ENCODE measurements at places on chromosomes 2 and 18.

- no peak for DNase-seq
These were observed 10.6 kb downstream of the SETBP1 start for GRCh38 chr18:44691148-44691925.

DNA sequence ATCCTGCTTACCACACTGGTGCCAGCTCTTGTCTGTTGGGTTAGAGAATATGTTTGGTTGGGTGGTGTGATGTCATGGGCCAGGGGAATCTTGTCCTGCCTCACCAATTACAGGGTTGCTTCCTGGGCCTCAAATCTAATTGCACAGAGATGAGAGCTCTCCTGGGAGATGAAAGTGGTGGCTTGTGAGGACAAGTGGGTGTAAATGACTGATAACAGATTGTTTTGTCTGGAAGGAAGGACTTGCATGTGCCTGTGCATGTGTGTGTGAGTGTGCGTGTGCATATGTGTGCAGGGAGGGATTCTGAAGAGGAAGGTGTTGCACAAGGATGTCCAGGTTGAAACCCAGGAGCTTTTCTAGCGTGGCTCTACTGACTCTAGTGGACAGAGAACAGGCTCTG is 271.9 kb downstream of the LOXHD1 start:
- no peak for DNase-seq

GRCh38 chr2:98607741-98608115 is 584 bp downstream of the COA5 start:
- DNase-seq, result no peak

DNA sequence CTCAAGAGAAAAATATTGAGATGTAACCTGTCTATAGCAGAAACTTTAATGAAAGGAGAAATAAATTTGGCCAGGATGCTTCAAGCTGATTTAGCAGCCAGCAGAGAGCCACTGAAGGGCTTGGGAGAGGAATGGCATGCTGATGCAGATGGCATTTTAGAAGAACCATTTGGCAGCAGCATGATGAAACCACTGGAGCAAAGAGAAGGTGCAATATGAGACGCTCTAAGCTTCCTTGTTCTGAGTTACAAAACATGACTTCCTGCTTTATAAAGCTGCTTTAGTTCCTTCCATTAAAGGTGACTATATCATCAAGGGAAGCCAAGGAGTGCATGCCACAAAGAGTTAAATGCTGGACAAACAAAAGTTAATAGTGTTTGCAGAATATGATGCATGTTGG is 189.7 kb downstream of the PID1 start:
- no peak for DNase-seq

DNA sequence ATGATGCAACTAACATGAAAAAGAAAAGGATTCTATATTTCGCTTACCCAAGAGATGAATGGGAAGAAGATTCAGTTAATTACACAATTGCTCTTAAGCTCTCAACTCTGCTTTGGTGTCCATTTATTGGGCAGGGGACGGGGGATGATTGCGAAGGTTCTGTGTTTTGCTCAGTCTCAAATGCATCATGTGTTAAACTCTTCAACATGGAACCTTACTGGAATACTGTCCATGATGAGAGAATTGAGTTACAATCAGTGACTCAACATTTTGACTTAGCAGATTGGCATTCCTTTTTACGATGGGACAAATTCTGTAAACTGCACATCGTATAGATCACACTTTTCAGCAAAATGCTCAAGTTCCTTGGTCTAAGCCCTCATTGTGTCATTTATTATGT is 135.6 kb downstream of the RBMS1 start:
- DNase-seq, result no peak

Measured in C1 segment of cervical spinal cord (tissue), 14 donors.